ENCODE measurements at places on chromosomes 5 and 9.

DNA sequence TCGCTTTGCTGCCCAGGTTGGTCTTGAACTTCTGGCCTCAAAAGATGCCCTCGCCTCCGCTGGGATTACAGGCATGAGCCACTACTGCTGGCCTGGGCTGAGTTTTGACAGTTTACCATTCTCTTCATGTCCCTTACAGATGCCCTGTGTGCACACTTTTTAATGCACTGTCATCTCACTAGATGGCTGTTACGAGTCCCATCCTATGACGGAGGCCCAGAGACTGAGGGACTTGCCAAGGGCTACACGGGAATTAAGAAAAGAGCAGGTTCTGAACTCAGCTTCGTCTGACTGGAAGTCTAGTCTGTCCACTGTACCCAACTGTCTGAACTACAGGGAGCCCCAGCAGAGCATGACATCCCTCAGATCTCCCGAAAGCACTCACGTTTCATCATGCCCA lies 63.9 kb downstream of the ARHGEF37 start:
- DNase-seq = no peak

- no peak for DNase-seq
Observed at GRCh38 chr9:10548348-10548747, 64.5 kb downstream of the PTPRD start.

- no peak for DNase-seq
Observed at GRCh38 chr9:87534957-87535356, 37.3 kb downstream of the DAPK1 start.

GRCh38 chr5:106321242-106321641 lies 1349.5 kb downstream of the EFNA5 start:
- DNase-seq = no peak

DNA sequence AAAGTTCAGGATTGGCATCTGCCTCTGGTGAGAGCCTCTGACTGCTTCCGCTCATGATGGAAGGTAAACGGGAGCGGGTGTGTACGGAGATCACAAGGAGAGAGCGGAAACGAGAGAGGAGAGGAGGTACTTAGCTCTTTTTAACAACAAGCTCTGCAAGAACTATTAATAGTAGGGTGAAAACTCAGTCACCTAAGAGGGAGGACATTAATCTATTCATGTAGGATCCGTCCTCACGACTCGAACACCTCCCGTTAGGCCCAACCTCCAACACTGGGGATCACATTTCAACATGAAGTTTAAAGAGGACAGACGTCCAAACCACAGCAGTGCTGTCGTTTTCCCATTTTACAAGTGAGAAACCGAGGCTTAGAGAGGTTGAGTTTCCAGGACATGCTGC lies 173.7 kb downstream of the SLC28A3 start:
- DNase-seq = no peak

DNA sequence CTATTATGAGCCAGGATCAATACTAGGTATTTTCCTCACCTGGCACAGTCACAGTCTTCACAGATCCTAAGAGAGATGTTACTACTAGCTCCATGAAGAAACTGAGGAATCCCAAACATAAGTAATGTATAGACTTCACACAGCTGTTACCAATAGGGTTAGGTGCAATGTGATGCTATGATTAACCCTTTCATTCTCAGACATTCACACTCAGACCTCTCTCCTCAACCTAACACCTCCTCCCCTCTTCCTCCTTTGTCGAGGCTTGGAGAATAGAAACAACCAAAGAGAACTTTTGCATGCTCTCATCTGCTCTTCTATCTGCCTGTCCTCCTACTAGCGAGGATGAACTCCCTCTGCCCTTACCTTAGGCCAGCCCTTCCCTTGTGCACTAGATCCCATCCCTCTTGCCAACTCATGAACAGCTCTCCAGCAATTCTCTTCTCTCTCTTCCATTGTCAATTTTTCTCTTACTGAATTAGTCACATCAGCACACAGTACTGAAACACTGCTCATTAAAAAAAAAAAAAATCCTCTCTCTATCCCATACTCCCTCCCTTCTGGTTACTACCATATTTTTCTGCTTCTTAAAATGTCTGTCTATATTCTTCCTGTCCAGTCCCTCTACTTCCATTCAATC lies 47.7 kb downstream of the MAPKAP1 start:
- DNase-seq = no peak

GRCh38 chr5:76427206-76428140 lies 24.4 kb downstream of the IQGAP2 start:
- DNase-seq = no peak
